CD4-positive, alpha-beta T cell treated with Interferon gamma for 1 hour (primary cell): ENCODE measurements at places on chromosomes 7 and 10.

DNA sequence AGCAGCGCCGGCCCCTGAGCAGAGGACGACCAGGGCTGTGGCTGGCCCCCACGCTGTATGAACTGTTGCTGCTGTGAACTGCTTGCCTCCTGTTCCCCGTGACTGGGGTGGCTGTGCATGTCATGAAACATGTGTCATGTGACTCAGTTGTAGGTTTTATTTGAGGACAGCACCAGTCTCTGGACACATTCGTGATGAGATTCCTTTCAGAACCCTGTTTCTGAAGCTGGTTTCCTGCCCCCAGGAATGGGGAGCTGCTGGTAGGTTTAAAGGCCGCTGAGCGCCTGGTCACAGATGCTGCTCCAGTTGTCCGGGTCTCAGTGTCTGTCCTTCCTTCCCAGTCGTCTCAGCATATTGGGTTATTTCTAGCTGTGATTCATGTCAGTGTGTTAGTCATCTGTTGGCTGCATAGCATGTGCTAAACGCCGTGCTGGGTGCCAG is 79.1 kb upstream of the PPIF start:
- no peak for DNase-seq

GRCh38 chr7:34821932-34822558 is 164.0 kb downstream of the NPSR1 start:
- no peak for DNase-seq

GRCh38 chr10:57706576-57707299 is 561.0 kb downstream of the IPMK start:
- DNase-seq = no peak

GRCh38 chr7:15836041-15836440 is 149.6 kb upstream of the MEOX2 start:
- no peak for DNase-seq

- no peak for DNase-seq
These were observed 39.3 kb upstream of the MKI67 start for GRCh38 chr10:128165536-128165935.

GRCh38 chr10:25107756-25108155 is 67.0 kb upstream of the GPR158 start:
- DNase-seq = no peak

DNA sequence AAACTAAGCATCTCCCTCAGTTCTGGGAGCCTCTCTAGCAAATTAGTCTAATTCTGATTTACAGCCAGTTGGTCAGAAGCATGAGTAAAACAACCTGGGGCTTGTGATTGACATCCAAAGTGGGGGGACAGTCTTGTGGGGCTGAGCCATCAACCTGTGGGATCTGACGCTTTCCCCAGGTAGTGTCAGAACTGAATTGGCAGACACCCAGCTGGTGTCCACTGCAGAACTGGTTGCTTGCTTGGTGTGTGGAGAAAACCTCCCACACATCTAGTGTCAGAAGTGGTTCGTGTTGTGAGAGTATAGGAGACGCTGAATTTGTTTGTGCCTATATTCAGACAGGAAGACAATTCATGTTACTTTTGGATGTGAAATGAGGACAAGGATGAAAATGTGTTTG is 92.2 kb upstream of the PDCD4 start:
- DNase-seq = no peak

GRCh38 chr10:125772864-125773180 is 2.8 kb downstream of the MMP21 start:
- no peak for DNase-seq

DNA sequence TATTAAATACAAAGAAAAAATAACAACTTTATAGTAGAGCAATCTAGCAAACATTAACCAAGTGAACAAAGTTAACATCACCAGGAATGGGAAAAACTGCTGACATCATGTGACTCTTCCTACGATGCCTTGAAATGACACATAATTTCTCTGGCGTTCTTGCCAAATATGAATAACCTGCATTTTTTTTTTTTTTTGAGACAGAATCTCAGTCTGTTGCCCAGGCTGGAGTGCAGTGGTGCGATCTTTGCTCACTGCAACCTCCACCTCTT is 126.5 kb upstream of the VKORC1L1 start:
- no peak for DNase-seq

DNA sequence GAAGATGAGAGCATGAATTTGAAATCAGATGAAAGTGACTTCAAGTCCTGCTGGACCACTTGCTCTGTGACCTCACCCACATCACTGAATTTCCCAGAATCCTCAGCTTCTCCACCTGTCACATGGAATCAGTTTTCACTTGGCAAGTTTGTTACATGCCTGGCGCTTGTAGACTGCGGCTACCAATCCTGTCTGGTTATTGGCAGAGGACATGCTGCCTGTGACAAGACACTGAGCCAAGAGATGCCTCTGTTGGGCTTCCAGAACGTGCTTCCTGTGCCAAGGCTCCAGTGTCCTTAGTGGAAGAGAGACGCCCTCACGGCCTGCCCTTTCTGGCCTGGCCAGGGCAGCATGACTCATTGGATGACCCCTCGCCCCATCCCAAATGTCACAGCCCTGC is 4.4 kb upstream of the MYL10 start:
- no peak for DNase-seq

DNA sequence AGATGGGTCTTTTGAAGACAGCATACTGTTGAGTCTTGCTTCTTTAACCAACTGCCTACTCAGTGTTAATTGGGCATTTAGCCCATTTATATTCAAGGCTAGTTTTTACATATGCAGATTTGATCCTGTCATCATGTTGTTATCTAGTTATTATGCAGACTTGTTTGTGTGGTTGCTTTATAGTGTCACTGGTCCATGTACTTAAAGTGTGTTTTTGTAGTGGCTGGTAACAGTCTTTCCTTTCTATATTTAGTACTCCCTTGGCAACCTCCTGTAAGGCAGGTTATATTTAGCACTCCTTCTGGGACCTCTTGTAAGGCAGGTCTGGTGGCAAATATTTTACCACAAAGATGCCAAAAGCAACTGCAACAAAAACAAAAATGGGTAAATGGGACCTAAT is 66.7 kb downstream of the TES start:
- no peak for DNase-seq

- no peak for DNase-seq
These were observed 1.7 kb downstream of the STN1 start for GRCh38 chr10:103916254-103916653.

DNA sequence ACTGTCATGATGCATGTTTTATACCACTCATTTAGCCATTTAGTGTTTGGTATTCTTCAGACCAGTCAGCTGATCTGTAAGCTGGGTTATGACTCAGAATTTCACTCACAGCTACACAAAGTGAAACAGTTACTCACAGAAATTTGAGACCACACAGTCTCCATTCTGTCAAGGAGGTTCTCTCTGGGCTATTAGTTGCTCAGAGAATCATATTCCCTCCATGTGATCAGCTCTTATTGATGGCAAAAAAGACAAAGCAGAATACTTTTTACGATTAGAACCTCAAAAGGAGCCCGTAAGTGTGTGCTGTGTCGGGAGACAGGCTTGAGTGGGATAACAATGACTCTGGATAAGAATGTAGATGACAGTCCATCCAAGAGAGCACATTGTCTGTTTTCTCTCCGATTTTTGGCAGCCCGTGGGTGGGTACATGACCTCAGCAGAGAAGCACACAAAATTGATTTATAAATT is 277.6 kb upstream of the SORCS1 start:
- DNase-seq = no peak

DNA sequence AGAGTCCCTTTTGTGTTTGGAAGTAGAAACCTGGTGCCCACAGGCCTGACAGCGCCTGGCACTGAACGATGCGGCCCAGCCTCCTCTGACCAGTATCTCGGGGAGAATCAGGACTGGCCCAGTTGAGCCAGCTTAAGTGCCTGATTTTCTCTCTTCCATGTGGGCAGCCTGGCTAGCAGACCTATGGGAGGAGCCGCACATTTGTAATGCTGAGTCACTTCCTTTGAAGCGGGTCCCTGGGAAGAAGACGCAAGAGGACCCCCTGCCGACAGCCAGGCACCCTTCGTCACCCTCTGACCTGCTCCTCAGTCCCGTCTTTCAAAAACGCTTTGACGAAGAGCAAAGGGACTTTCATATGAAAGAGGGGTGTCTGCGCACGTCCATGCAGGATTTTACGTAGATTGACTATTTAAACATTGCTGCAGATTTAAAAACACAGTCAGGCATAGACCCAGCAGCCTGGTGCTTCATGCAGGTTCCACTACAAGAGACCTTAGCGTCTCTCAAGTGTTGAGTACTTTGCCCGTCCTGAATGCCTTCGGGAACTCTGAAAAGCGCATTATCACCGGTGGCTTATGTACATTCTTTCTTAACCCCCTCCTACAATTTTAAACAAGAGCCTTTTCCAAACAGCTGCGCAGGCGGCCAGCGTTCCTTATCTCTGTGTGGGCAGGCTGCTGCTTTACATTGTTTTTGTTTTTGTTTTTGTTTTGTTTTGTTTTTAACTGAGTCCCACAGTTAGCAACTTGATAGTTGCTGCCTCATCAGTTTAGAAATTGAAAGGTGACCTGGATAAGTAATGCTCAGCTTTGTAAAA is 36.5 kb upstream of the AP5Z1 start:
- peak; percentile 37 for DNase-seq

DNA sequence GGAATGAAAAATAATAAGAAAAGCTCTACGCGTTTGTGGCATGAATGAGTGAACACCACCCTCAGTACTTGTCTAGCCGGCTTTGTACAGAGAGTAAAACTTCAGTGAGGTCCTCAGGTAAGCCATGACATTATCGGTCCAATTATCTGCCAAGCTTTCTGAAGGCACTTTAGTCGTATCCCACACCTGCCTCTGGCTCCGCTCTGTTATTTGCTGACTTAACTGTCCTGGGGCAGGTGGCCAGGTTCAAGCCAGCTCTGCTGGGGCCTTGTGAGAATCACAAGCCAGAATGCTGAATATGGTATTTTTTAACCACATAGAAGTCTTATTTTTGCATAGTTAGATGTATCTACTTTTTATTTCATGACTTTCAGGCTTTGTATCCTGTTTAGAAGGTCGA is 66.0 kb upstream of the FHIP2A start:
- no peak for DNase-seq

- DNase-seq = no peak
These were observed 19.8 kb upstream of the COL1A2 start for GRCh38 chr7:94374721-94375566.

DNA sequence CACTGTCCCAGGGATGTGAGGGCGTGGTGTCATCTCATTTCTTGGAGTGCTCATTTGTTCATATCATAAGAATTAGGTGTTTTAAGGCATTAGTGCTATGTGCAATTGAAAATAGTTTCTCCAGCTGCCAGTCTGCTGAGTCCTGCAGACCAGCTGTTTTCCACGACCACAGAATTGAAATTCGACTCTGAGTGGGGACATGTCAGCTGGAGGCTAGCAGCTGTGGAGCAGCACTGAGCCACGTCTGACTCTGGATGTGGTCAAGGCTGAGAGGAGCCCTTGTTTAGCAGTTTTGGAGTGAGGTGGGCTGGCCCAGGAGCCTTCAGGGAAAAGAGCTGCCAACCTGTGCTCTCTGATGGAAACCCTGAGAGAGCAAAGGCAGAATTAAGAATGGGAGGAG is 156.3 kb upstream of the GRB10 start:
- no peak for DNase-seq

DNA sequence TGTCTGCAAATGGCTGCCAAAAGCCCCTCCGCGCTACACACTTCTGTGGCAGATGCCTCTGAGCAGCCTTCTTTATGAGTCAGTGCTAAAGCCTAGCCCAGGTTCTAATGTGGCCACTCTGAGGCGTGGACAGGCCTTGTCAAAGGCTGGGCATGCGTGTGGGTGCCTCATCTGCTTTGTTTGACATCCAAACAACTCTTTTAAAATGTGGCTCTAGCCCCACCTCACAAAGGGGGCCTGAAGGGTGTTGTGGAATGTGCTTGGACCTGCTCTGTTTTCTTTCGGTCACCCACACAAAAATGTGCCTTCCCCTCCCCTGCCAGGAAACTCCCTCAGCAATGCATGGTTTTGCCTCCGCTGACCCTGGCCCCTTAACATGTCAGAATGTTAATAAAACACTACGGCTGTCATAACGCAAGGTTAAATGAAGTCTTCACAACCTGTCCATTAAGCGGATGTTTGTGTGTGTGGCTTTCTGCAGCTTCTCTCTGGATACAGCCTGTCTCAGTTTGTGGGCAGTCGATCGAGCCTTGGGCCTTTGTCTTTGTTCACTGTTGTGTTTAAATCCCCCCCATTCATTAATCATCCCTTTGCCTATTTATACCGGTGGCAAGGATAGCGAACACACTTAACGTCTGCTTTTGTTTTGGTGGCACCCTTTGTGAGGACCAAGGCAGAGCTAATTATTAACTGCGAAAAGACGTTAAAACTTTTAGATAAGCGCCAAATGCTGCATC is 718.9 kb downstream of the LRMDA start:
- DNase-seq = no peak

- DNase-seq = no peak
These were observed 330.7 kb downstream of the CDC14C start for GRCh38 chr7:49255054-49255453.

GRCh38 chr7:99029466-99030435 is 114.2 kb downstream of the SMURF1 start:
- no peak for DNase-seq

DNA sequence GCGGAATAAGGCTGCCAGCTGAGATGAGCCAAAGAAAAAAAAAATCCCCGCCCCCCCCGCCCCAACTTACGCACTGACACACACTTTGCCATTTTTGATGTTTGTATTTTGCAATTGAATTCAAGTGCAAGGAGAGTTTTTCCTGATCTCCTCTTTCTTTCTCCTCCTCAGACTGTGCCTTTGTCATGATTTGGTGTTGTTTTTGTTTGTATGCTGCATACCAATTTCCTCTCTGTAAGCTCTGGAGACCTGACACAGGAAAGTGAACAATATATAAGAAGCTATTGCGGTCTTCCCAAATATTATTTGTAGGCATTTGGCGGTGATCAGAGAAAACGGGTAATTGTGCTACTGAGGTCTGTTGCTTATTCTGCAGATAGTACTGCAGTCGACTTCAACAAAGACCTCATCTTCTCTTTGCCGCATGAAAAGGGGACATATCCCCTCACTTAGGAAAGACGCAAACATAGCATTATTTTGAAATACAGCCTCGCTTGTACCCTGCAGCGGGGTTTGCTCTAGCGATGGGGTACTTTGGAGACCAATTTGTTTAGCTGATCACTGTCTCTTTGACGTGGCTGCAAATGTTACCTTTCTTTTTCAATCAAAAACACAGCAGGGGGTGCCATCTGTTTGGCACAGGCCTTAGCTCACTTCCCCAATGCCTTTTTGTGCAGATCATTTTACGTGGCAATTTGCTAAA is 206.6 kb downstream of the SKAP2 start:
- no peak for DNase-seq

GRCh38 chr10:66684581-66684980 is 241.3 kb upstream of the LRRTM3 start:
- no peak for DNase-seq
